ENCODE measurements at places on chromosomes 16 and 17. TPM values are rescaled to one million over a fixed set of nuclear protein-coding genes. Genes with fewer than 3 reads are reported as not detected.

The CFAP52 gene
- polyA plus RNA-seq = 0.49 TPM

The PAQR4 gene
- 7.0 TPM for polyA plus RNA-seq

The ZCCHC14 gene
- polyA plus RNA-seq = 33.9 TPM

The ASGR1 gene
- polyA plus RNA-seq = 7.9 TPM

The KCTD11 gene
- 12.1 TPM for polyA plus RNA-seq

The FOXN1 gene
- 0.85 TPM for polyA plus RNA-seq

The MYH11 gene
- polyA plus RNA-seq = 4.6 TPM

The KRT222 gene
- polyA plus RNA-seq = 0.09 TPM

The JPT1 gene
- polyA plus RNA-seq = 57.9 TPM

The C17orf75 gene
- 42.9 TPM for polyA plus RNA-seq

The CD300LB gene
- polyA plus RNA-seq = 0.23 TPM

The AHSP gene
- polyA plus RNA-seq = 3.0 TPM

The FLOT2 gene
- polyA plus RNA-seq = 106 TPM

The LGALS9B gene
- not detected for polyA plus RNA-seq

The BEAN1 gene
- 1.7 TPM for polyA plus RNA-seq

The IGFALS gene
- 1.7 TPM for polyA plus RNA-seq

The SNRNP25 gene
- polyA plus RNA-seq = 46.9 TPM

The NKIRAS2 gene
- 39.3 TPM for polyA plus RNA-seq

The ADAD2 gene
- not detected for polyA plus RNA-seq

The CCL8 gene
- polyA plus RNA-seq = 0.39 TPM

The HOXB1 gene
- polyA plus RNA-seq = 0.37 TPM

The TNS4 gene
- 0.26 TPM for polyA plus RNA-seq

The NPIPA3 gene
- 5.2 TPM for polyA plus RNA-seq

The HSD11B2 gene
- polyA plus RNA-seq = 74.4 TPM

The RUNDC3A gene
- 12.2 TPM for polyA plus RNA-seq

The CSH2 gene
- polyA plus RNA-seq = not detected

The TRPV3 gene
- 0.96 TPM for polyA plus RNA-seq

The C17orf113 gene
- polyA plus RNA-seq = 3.4 TPM

The TEX14 gene
- polyA plus RNA-seq = 0.17 TPM

The TM4SF5 gene
- 0.73 TPM for polyA plus RNA-seq

The FBXO39 gene
- 0.29 TPM for polyA plus RNA-seq

The CPHXL2 gene
- polyA plus RNA-seq = 0.19 TPM

The HNF1B gene
- 122 TPM for polyA plus RNA-seq

The NPIPB2 gene
- polyA plus RNA-seq = 1.6 TPM

The TMEM220 gene
- polyA plus RNA-seq = 9.3 TPM

Measured in left renal pelvis (tissue), 4 donors.